ENCODE measurements at places on chromosomes 5 and 9.
A peak's percentile ranks its signal among the peaks of the same experiment; 100 is the strongest.

GRCh38 chr9:110895147-110895905 is 142.9 kb downstream of the LPAR1 start:
- no peak for DNase-seq

DNA sequence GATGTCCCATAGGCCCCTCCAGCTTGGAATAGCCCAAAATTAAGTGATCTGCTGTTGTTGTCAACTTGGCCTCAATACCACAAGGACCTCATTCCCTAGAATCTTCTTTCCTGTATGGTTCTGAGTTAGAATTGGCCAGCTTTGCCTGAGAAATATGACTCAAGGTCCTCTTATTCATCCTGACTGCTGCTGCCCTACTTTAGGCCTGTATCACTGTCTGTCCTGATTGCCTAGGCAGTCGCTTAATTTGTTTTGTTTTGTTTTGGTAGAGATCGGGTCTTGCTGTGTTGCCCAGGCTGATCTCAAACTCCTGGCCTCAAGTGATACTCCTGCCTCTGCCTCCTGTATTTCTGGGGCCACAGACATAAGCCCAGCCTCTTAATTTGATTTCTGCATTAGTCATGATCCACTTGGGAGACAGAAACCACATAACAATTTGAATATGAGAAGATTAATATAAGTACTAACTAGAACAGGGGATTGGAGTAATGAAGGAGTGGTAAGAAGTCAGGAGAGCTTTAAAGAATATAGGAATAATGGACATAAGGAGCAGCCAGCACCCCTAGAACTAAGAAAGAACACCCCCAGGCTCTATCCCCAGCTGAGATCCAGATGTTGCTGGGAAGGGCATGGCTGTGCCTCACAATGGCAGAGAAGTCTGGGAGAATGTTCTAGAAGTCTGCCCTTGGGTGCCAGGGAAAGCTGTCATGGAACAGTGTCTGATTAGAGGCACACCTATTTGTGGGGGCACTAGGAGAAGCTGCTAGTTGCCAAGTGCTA is 4.6 kb downstream of the TEX53 start:
- no peak for DNase-seq

GRCh38 chr9:69180670-69181069 is 6.6 kb downstream of the TJP2 start:
- DNase-seq: peak; percentile 33

DNA sequence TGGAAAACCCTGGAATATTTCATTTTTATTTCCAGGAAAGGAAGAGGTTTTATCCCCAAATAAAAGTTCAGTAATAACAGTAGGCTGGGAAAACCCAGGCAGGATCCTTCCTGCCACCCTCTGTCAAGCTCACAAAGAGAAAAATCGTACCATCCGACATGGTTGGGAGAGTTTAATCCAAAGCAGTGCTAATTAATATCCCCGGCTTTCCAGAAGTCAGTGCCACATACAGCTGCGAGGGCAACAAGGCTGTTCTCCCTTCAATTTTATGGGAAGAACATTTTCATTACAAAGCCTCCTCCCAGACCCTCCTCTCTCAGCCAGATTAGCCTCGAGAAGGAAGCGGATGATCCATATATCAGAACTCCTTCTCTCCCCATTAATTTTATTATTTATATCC is 95.5 kb downstream of the PAX5 start:
- no peak for DNase-seq

DNA sequence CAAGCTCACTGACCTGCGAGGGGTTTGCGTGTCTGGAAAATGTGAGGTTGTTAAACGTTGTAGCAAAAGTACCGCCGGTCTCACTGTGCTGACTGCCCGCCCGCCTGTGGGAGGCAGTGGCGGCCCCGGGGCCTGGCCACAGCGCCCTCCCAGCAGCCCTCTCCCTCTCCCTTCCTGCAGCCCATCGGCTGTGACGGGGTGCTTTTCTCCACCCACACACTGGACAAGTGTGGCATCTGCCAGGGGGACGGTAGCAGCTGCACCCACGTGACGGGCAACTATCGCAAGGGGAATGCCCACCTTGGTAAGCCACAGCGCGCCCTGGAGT is 6.2 kb downstream of the ADAMTSL2 start:
- no peak for DNase-seq

GRCh38 chr5:138901716-138902115 is 26.6 kb upstream of the LRRTM2 start:
- DNase-seq: no peak

GRCh38 chr5:172860520-172861443 is 26.7 kb downstream of the ERGIC1 start:
- DNase-seq: no peak

DNA sequence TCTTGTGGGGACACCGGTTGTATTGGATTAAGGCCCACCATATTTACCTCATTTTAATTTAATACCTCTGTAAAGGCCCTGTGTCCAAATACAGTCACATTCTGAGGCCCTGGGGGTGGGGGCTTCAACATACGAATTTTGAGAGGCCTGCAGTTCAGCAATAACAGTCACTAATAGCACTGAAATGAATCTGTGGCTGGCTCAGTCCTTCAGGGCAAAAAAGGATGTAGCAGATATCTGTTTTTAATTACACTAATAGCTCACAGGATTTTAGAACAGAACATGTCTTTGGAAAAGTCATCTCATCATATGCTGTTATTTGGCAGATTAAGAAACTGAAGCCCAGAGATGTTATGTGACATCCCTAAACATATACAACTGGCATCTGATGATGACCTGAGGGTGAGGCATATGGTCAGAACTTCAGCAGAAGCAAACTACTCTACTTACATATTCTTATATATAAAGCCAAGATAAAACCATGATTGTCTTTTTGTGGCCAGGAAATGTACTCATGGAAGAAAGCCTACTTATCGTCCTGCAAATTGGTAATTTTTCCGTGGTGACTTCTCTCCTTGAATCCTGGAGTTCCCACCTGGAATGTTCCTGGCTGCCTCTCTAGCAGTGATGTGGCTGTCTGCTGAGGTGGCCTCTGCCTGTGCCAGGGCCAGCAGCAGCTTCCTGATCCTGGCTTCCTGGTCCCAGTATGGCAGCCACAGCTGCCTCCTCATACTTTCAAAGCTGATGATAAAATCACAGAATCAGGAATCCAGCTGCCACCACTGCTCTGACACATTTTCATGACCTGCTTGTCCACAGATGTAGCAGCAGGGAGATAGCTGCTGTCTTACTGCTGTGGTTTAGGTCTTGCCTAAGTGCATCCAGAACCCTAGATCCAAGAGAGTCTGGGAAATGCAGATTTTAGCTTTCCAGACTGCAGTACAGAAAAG is 72.1 kb upstream of the ANKRD55 start:
- no peak for DNase-seq

- no peak for DNase-seq
These were observed 76.4 kb downstream of the NTNG2 start for GRCh38 chr9:132238026-132238972.

DNA sequence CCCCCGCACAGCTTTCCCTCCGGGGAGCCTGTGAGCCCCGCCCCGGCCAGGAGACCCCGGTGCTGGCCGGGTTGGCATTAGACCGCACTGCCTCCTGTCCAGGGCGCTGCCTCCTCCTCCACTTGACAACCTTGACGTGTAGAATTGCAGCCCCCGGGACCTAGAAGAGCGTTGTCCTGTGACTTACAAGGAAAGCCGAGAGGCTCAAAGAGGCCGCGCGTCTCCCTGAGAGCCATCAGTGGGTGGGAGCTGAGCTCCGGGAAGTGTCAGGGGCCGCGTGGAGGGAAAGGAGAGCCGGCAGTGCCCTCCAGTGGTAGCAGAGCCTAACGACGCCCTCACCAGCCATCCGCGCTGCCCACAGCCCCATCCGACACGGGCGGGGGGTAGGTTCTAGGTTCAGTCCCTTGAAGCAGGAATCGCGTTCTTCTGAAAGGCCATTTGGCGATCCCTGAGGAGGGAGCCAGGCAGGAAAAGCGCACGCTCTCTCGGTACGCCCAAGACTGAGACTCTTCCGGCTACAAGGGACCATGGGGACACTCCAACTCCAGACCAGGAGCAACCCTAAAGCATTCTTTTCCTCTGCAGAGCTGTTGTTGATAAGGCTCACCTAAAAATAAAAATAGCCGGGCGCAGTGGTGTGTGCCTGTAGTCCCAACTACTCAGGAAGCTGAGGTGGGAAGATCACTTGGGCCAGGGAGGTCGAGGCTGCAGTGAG is 40.6 kb upstream of the SAP30L start:
- DNase-seq: peak; percentile 82

- DNase-seq: no peak
These were observed 409.0 kb downstream of the PRR16 start for GRCh38 chr5:120873083-120873482.

DNA sequence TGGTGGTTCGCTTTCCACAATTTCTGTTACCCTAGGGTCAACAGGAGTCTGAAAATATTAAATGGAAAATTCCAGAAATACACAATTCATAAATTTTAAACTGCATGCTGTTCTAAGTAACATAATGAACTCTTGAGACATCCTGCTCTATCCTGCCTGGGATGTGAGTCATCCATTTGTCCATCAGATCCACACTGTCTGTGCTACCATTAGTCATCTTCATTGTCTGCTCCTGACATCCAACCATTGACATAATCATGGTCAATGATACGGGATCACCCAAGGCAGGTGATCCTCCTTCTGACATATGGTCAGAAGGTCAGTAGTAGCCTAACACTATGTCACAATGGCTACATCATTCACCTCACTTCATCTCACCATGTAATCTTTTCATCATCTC is 276.7 kb upstream of the KIF2A start:
- DNase-seq: no peak

GRCh38 chr9:21030389-21031035 is 928 bp downstream of the HACD4 start:
- DNase-seq: peak; percentile 12

DNA sequence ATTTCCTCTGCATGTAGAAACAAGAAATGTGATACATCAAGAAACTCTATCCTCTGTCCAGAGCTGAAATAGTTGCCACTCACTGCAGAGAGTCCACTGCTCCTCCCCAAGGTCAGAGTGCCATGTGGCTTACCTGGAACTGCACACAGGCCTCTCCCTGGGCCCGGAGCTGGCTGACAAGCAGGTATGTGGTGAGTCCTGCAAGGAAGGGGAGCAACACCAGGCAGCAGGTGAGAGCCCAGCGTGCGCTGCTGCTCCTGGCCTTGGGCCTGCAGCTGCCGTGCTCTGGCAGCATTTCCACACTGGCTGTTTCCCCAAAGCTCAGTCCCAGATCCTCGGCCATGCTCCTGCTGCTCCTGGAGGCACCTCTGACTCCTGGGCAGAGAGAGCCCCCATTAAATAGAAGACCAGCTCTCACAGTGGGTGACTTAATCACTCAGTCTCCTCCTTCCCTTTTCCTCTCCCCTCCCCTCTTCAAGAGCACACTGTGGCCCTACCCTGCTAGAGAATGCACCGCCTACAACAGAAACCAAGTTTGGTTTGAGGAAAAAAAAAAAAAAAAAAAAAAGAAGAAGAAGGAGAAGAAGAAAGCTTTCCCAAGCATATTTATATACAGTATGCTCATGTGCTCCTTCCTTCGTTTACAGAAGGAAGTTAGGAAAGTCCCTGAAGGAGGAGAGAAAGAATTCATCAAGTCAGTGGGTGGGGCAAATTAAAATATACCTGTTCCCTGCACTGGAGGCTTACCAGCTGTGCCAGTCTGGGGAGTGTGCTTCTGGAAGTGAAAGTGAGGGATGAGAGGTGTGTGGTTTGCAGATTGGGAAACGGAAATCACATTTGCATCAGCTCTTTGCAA is at the start of gene TNFSF15:
Gene TNFSF15 (minus strand): TSS at position 370 of the 856 bp plus-strand sequence. CDS start 27 bp downstream, at position 343.
- peak; percentile 27 for DNase-seq

DNA sequence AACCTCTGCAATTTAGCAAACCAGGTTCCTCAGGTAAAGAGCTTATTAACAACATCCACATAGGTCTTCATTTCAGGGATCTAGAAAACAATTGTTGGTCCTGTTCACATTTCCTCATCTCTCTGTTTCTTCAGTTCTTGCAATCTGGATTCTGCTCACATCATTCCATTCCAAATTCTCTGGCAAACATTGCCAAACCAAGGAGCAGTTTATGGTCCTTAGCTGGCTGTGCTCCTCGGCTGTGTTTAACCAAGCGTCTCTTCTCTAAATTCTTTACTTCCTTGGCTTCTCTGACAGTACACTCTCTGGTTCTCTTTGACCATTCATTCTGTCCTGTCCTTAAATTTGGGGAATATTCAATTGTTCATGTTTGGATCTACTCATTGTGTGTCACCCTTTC is 65.8 kb upstream of the RANBP3L start:
- no peak for DNase-seq
